ENCODE measurements at places on chromosomes 3 and 15. TPM values are rescaled to one million over a fixed set of nuclear protein-coding genes. Genes with fewer than 3 reads are reported as not detected.

GRCh38 chr3:59517388-59517787 lies 467.6 kb upstream of the CFAP20DC start:
- no peak overlapping the region for H3K27ac ChIP-seq
- H3K36me3 ChIP-seq, result no peaks in the 10 kb centered on the region
- H3K4me1 ChIP-seq, result no peaks in the 10 kb centered on the region
- DNase-seq, result no peak
- no peaks in the 10 kb centered on the region for H3K27me3 ChIP-seq
- no peak overlapping the region for H3K4me3 ChIP-seq

GRCh38 chr15:70037292-70037640 lies 60.5 kb downstream of the TLE3 start:
- H3K36me3 ChIP-seq, result no peaks in the 10 kb centered on the region
- H3K27ac ChIP-seq, result no peak overlapping the region
- H3K4me3 ChIP-seq, result no peak overlapping the region
- H3K4me1 ChIP-seq, result no peaks in the 10 kb centered on the region
- H3K27me3 ChIP-seq, result peaks cover 9% of the 10 kb centered on the region

The AADACL2 gene
- not detected for total RNA-seq

GRCh38 chr3:156098437-156099035 lies 21.8 kb upstream of the KCNAB1 start:
- H3K27me3 ChIP-seq, result no peaks in the 10 kb centered on the region
- H3K4me1 ChIP-seq, result no peaks in the 10 kb centered on the region
- DNase-seq, result no peak
- H3K36me3 ChIP-seq, result no peaks in the 10 kb centered on the region
- H3K27ac ChIP-seq, result no peak overlapping the region
- H3K4me3 ChIP-seq, result no peak overlapping the region

The KCNAB1 gene
- total RNA-seq, result 3.0 TPM

GRCh38 chr3:124952282-124952855 lies 17.8 kb upstream of the MUC13 start:
- DNase-seq, result no peak
- H3K4me3 ChIP-seq, result no peak overlapping the region
- H3K4me1 ChIP-seq, result no peaks in the 10 kb centered on the region
- H3K27ac ChIP-seq, result peak overlapping the region; percentile 61

DNA sequence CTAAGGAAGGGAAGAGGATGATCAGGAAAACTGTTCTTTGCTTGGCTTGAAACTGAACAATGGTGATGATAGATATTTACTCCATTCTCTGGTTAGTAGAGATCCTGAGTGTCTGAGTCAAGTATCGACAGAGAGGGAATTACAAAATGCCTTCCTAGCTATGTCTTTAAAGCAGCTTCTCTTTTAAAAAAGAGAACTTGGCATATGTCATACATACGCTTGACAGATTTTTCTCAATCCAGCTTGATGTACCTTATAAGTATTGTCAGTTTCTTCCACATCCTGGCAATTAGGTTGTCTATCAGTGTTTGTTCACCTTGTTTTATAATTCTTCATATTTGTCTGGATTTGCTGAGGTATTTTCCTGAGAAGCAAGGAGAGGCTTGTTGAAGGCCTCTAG lies 5.0 kb upstream of the EPHB1 start:
- H3K4me3 ChIP-seq, result no peak overlapping the region
- no peaks in the 10 kb centered on the region for H3K36me3 ChIP-seq
- peaks cover 1% of the 10 kb centered on the region for H3K4me1 ChIP-seq
- DNase-seq, result no peak
- H3K27ac ChIP-seq, result no peak overlapping the region
- H3K27me3 ChIP-seq, result peaks cover 3% of the 10 kb centered on the region

The RCCD1 gene
- 18.6 TPM for total RNA-seq

DNA sequence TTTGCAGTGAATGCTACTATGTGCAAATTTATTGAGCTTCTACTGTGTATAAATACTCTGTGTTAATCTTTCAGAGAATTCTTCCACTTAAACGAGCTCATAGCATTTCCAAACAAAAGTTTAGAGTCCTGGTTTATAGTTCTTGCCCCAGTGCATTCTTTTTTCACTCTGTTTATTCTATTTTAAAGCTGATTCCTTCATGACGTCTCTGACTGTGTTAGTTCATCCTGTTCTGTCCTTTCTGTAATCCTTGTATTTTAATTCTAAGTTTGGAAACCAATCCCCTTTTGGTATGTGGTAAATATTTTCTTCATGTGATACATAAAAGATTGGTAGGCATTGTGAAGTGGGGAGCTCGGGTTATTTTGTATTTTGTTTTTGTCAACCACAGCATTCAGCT lies 18.7 kb downstream of the P2RY14 start:
- no peak for DNase-seq
- peak overlapping the region; percentile 77 for H3K27ac ChIP-seq
- H3K27me3 ChIP-seq, result no peaks in the 10 kb centered on the region
- H3K4me3 ChIP-seq, result no peak overlapping the region
- no peaks in the 10 kb centered on the region for H3K4me1 ChIP-seq
- H3K36me3 ChIP-seq, result no peaks in the 10 kb centered on the region

The SLITRK3 gene
- total RNA-seq, result 0.64 TPM

DNA sequence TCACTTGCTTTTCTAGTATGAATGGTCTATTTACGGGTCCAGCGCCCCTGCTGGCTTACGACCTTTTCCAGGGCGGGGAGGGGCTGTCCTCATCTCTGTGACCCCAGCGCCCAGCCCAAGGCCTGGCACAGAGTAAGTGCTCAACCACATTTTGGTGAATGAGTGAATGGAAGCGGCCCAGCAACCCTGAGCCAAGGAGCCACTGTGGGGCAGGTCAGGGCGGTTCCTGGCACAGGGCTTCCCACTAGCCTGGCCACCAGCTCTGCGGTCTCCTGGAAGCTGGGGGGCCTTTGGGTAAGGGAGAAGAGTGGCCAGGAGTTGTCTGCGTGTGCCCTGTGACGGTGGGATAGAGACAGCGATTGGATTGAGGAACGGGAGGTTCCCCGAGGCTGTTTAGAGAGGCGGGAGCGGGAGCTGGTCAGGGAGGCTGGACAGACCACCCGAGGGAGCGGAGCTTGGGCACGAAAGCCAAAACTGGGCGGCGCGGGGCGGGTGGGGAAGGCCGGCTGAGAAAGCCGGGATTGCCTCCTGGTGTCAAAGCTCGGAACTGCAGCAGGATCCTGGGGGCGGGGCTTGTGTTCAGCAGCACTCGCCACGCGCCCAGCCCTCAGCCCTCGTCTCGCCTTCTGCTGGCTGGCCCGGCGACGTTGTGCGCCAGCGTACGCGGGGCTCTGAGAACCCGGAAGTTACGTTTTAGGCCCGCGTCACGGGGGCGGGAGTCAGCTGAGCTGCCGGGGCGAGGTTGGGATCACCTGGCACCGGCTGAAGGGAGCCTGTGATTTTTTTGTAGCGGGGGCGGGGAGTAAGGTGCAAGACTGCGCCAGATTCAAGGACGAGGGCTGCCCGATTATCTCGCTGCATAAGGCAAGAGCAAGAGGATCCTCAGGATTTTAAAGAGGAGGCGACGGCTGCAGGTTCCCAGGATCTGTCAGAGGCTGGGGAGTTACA lies at the start of gene VPS18:
TSS of gene VPS18 (plus strand) at position 718 of the 948 bp plus-strand sequence. CDS start 319 bp downstream, outside the sequence.
- H3K4me1 ChIP-seq, result peaks cover 35% of the 10 kb centered on the region
- no peaks in the 10 kb centered on the region for H3K36me3 ChIP-seq
- H3K27ac ChIP-seq, result peak within 1 kb of the TSS; percentile 93
- H3K27me3 ChIP-seq, result no peaks in the 10 kb centered on the region
- H3K4me3 ChIP-seq, result peak within 1 kb of the TSS; percentile 89
- peak; percentile 99 for DNase-seq

The DISP2 gene
- 12.9 TPM for total RNA-seq

GRCh38 chr15:57589281-57589680 lies 2.4 kb upstream of the MYZAP start:
- peaks cover 16% of the 10 kb centered on the region for H3K4me1 ChIP-seq
- no peak overlapping the region for H3K27ac ChIP-seq
- H3K27me3 ChIP-seq, result no peaks in the 10 kb centered on the region

Measured in transverse colon (tissue), 4 donors.